ENCODE measurements at places on chromosomes 7 and 10. TPM values are rescaled to one million over a fixed set of nuclear protein-coding genes. Genes with fewer than 3 reads are reported as not detected.

GRCh38 chr7:102426268-102427018 lies 6.9 kb upstream of the ORAI2 start:
- DNase-seq, result no peak

- no peak for DNase-seq
Measured at GRCh38 chr7:157676001-157676400, 339.2 kb downstream of the DNAJB6 start.

DNA sequence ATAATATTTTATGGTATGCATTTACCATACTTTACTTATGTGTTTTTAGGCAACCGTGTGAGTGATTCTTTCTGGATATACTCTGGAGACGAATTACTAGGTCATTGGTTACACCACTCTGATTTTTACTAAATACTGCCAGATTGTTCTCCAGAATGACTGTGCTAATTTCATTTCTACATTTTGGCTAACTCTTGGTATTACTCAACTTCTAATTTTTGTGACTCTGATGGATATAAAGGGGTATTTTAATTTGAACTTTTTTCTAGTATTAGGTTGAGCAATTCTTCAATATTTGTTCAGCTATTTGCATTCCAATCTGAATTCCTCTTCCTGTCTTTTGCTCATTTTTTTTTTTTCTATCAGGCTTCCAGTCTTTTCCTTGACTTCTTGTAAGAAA lies 223.6 kb downstream of the MDFIC start:
- DNase-seq, result no peak

GRCh38 chr7:74256491-74257408 lies 2.6 kb upstream of the RFC2 start:
- no peak for DNase-seq

The STEAP1B gene
- not detected for total RNA-seq

The MRLN gene
- total RNA-seq, result not detected

The PRTFDC1 gene
- total RNA-seq, result 9.9 TPM

- no peak for DNase-seq
Measured at GRCh38 chr7:18469316-18469715, 26.2 kb upstream of the HDAC9 start.

- DNase-seq, result no peak
Measured at GRCh38 chr7:6172910-6173295, 99.5 kb downstream of the CYTH3 start.

DNA sequence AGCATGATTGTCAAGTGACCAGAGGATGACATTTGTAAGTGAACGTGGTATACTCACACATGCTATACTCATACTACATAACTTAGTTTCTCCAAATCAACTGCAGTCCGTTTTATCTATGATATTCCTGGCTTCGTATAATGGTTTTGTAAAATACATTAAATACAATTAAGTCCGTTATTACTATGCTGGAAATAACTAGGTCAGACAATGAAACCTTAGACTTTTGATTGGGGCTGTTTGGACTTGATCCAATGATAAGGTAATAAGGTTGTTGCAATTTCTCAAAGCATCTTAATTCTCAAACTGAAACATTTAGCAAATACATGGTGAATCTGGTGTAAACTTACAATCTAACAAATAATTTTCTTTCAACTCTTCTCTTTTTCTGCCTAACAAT lies 117.0 kb downstream of the TWIST1 start:
- no peak for DNase-seq

The VSTM2A gene
- total RNA-seq, result not detected

The LRRTM3 gene
- not detected for total RNA-seq

- no peak for DNase-seq
Measured at GRCh38 chr7:126578338-126578737, 674.4 kb downstream of the GRM8 start.

DNA sequence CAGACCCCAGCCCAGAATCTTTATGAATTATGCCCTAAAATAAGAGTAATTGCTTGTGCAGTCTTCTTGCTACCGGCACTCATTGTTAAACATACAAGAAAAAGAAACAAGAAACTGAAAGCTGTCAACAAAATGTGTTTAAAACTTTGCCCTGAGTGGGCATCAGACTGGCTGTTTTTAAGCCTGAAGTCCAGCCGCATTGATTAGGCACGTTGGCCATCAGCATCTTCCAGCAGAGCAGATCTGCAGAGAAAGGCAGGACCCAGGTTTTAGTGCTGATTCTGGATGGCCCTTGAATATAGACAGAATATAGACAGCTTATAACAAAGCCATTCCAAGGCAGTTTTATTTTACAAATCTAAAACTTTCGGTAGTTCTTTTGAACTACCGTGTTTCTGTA lies 102.8 kb downstream of the POLL start:
- no peak for DNase-seq

The CAMK1D gene
- 3.4 TPM for total RNA-seq

DNA sequence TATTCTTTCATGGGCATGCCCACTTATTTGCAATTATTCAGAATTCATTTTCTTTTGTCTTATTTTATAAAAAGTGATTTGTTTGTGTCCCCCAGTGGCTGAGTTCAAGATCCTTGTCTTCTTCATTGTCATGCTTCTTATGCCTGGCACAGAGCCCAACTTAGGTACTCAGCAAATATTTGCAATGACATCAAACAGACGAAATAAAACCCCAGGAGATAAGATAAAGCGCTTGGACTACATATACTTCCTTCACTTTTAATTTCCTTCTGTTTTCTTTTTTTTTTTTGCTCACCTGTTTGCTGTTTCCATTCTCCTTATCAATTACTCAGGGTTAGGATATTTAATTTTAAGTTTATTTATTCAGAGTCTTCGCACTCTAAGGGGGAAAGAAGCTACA lies 225.0 kb downstream of the SDHAF3 start:
- DNase-seq, result no peak

- no peak for DNase-seq
Measured at GRCh38 chr10:3704565-3705325, 80.3 kb downstream of the KLF6 start.

The TIMM23B gene
- total RNA-seq, result 21.2 TPM

GRCh38 chr7:120337308-120337907 lies 64.4 kb downstream of the KCND2 start:
- DNase-seq, result no peak

Measured in kidney epithelial cell (primary cell).